ENCODE measurements at places on chromosomes 2 and 18.

DNA sequence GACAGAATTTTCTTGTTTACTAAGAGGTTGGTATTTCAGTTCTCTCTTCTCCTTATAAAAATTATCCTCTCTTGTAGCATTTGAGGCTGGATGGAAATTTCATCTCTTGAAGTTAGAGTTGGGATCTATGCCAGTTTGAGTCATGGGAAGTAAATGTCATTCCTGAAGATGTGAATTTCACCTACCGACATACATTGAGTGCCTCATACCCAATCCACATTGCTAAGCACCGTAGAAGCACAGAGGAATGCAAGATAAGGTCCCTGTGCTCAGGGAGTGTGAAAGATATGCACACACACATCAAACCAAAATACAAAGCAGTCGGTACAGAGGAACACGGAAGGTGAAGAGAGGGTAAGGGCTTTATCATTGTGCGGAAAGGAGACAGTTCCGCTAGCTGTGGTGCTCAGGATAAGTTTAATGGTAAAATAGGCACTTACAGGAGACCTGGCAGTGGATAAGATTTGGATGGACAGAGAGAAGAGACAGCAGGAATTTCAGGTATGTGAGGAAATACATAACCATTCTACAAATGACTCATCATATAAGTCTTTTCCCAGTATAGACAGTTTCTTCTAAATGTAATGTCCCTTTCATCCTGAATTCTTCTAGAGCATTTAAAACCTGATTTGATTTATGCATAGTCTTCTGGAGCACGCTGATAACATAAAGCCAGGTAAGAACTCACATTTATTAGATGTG is 205.3 kb upstream of the ST6GAL2 start:
- peak; percentile 40 for DNase-seq

- no peak for DNase-seq
Measured at GRCh38 chr18:24031916-24032315, 17.4 kb downstream of the TTC39C start.

GRCh38 chr2:18949871-18950270 is 360.5 kb upstream of the NT5C1B start:
- no peak for DNase-seq

DNA sequence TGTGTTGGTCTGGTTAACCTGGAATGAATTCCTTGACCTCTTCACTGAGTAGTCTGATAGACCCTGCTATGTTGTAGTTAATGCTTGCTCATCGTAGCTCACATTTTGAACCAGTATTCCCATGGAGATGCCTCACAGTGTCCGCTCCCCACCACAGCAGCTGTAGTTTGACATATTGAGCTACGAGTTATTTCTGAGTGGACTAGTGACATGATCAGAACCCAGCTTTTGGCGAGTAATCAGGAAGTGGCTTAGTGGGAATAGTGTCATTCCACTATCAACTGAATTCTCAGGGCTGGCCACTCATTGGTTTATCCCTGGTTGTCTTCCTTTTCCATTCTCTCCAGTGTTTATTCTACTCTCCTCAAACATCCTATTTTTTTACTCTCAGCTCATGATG is 102.7 kb downstream of the MYO1B start:
- DNase-seq: no peak

GRCh38 chr18:41009926-41010325 is 945.1 kb upstream of the PIK3C3 start:
- no peak for DNase-seq

GRCh38 chr2:13230221-13230620 is 513.5 kb downstream of the TRIB2 start:
- DNase-seq: peak; percentile 81

GRCh38 chr2:132984731-132985130 is 314.7 kb upstream of the LYPD1 start:
- DNase-seq: no peak

- no peak for DNase-seq
Measured at GRCh38 chr2:28048341-28048740, 157.8 kb downstream of the BABAM2 start.

GRCh38 chr2:163708265-163708664 is 27.5 kb downstream of the FIGN start:
- DNase-seq: no peak

DNA sequence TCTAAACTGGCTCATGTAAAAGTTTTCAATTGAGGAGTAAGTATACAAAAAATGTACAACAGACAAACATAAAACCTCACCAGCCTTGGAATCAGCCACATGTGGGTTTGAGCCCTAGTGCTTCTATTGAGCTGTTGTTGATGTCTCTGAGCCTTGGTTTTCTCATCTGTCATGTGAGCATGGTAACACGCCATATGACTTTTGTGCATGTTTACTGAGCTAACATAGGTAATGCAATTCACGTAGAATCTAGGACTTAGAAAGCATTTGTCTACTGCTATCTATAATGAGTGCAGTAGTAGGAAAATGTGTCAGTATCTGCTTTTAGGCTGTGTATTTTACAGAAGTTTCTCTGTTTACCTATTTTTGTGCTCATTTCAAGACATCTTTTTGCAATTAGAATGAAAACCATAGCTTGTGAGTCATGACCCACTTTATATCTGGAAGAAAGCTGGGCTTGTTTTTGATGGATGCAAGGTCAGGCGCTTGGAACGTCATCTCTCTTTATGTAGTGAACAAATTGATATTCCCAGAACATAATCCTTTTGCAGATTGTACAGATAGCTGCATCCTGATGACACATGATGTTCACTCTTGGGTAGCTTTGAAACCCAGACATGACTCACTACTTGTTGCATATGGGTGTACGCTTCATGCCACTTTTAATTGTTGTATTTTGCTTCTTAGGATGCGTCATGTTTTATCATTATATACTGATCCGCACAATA is 94.3 kb downstream of the RNF144A start:
- peak; percentile 96 for DNase-seq

GRCh38 chr2:86747711-86748639 is 27.9 kb downstream of the RMND5A start:
- DNase-seq: peak; percentile 16

DNA sequence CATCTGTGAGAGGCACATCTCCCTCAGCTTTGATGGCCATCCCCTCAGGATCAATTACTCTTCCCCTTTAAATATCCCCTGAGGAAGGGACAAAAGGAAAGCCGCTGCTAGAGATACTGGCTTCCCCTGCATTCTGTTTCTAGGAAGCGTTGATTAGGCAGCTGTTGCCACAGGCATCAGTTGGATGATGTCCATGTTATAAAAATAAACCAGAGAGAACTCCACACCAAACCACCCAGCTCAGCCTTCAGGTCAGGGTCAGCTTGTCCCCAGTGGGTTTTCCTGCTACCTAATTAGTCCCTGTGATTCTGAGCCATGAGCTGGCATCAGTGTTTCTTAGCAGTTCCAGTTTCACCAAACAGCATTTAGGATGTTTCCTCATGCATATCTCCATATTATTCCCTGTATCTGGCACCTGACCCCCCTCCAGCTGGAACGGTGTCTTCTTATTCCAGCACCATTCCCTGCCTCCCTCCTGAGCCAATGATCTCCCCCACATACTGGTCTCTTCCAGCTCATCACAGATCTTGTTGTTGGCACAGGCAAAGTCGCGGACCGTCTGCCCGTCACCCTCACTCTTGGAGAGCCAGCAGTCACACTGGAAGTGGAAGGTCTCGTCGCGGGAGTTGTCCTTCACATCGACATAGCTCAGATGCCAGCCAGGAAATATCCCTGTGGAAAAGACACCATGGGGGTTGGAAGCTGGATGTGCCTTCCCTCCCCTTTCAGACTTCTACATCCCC is 168.4 kb downstream of the LOXHD1 start:
- no peak for DNase-seq

GRCh38 chr2:128452536-128453530 is 134.2 kb upstream of the HS6ST1 start:
- no peak for DNase-seq

DNA sequence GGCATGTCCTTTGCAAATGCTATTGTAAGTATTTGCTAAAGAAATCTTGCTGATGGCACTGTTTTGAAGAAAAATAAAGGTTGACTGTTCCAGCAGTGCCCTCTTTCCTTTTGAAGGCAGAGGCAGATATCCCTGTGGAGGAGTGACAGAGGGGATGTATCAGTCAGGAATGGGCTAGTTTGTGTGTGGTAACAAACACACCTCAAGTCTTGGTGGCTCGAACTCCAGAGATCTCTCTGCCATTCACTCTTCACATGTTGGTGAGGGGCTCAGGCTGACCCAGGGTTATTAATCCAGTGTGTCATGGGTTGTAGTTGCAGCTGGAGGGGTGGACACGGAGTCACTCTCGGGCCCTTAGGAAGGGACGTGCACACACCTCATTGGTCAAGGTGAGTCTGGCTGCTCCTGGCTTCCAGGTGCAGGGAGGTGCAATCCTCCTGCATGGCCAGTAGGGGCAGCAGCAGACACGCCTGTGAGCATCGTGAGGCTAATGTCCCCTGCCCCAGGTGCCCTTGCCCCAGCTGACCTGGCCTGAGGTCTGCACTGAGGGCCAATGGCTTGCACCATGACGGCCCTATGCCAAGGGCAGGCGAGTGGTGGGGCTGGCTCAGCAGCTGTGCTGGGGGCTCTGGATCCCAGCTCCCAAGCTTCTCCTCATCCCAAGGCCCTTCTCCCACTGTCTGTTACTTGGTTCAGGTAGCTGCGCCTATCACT is 146.5 kb downstream of the ASB1 start:
- no peak for DNase-seq

- DNase-seq: no peak
Measured at GRCh38 chr18:24380163-24380747, 17.4 kb downstream of the OSBPL1A start.

- no peak for DNase-seq
Measured at GRCh38 chr2:231856959-231857358, 69.2 kb downstream of the NPPC start.

- DNase-seq: no peak
Measured at GRCh38 chr18:79487183-79487800, 91.6 kb downstream of the NFATC1 start.

DNA sequence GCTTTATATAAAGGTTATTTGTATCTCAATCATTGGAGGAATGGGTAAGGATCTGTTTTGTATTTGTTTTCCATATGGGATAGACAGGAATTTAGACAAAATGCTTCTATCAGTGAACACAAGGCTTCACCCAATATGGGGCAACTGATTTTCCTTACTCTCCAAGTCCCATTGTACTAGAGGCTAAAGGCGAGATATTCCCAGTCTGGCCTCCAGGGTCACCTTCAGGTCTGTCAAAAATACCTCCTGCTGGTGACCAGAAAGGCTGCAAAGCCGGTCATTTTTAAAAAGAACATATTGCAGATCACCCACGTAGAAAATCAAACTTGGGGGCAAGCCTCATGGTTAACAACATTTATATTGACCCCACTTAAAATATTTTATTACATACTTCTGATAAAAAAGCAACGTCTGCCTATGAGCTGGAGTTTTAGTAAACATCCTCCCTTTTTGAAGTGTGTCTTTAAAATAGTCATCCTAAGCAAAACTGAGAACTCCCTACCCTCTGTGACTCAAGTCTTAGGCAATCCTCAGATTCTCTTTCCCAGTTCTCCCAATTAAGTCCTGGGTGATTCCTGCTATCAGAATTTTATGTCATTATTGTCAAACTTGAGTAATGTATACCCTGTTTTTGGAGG is 276.6 kb downstream of the MREG start:
- peak; percentile 56 for DNase-seq

- DNase-seq: no peak
Measured at GRCh38 chr18:70165936-70166335, 39.6 kb downstream of the RTTN start.

DNA sequence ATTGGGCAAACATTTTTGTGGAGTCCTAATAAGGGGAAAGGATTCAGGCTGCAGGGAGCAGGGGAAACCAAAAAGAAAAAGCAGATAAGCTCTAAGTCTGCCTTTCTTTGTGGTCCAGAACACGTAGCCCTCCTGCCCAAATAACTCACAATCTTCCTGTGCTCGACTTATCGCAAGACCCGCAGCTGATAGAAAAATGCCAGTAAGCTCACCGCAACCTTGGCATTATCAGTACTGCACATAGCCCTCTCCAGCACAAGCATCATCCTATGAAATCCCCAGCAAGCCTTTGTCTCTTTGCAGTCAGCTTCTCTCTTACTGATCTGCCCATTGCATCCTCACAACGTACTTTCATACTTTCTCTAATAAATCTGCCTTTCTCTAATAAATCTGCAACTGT is 202.4 kb upstream of the HNRNPA3 start:
- no peak for DNase-seq

DNA sequence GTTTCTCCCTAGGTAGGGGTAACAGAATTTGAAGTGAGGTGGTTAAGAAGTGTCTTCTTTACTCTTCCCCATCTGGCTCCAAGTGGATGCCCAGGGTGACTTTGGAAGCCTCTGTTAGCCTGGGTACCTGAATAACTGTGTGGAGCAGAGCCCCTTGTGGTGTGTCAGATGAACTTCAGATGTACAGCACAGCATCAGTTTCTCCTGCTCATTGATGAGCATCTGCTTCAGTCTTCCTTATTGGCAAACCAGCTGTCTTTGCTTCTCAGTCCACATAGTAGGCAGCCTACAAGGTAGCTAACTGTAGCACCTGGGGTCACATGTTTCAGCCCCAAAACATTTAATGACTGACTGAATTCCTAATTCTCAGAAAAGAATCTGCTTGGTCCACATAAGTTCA is 56.2 kb upstream of the ATP8B1 start:
- DNase-seq: no peak

DNA sequence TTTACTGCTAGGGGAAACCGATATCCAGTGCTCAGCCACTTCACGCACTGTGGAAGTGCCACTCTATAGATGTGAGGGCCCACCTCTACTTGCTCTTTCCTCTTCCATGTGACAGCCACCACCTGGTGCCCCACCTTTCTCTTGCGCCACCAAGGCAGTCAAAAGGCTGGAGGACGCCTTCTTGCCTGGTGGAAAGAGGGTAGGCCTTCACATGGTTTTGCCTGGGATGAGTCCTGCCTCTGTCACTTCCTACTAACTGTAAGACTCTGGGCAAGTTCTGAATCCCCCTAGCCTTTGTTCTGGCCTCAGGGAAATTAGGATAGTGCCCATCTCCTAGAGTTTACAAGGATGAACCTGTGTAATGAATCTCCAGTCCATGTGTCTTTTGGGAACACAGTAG is 66.1 kb upstream of the ODC1 start:
- DNase-seq: no peak

DNA sequence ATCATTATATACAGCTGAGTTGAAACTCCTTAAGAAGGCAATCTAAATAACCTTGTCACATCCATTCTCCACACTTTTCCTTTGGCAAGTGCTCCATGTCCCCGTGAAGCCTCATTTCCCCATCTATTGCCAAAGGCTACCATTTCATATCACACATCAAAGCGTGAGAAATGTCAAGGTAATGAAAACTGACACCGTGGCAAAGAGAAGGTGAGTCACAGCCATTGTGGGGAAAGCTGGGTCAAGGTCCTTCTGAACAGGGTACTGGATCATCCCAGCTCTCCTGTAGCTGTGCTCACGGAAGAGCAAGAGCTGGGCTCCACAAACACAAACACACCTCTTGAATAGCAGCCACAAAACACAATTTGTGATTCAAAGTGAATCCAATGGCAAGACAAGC is 58.2 kb upstream of the REG3G start:
- DNase-seq: no peak

- DNase-seq: no peak
Measured at GRCh38 chr2:200456567-200456966, 53.3 kb downstream of the KCTD18 start.

- DNase-seq: no peak
Measured at GRCh38 chr2:142745691-142746090, 131.8 kb upstream of the KYNU start.
